ENCODE measurements at places on chromosomes 7 and 10.

DNA sequence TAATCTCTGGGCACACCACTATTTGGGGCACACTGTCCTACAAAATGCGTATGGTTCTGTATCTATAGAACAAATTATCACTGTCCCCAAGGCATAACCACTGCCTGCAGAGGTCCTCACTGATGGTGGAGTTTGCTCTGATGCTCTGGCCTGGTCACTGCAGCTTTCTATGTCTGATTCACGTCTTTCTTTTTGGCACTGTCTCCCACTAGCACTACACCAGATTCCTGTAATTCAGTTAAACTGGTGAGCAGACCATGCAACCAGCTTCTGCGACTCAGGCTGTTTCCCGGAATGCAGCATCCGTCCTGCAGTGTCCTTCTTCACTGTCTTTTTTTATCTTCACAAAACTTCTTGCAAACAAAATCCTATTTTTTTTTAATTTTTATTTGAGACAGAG lies 112.8 kb downstream of the KLF6 start:
- DNase-seq, result no peak

DNA sequence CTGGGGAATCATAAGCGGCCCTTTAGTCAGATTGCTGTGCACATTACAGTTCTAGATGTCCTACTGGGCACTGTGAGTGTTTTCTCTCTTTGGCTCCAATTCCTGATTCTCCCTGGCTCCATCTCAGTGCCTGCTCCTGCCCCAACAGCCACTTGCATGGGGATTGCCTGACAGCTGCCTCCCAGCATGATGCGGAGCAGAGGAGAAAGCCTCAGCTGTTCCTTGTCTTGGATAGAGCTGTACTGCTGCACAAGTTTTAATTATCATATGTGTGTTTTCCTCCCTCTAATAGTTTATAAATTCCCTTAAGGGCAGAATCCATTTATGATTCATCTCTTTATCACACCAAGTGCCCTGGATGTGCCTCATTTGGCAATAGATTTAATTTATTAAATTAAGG lies 285.8 kb upstream of the COBL start:
- no peak for DNase-seq

- DNase-seq, result no peak
These were observed 87.1 kb downstream of the AASS start for GRCh38 chr7:122056977-122057376.

DNA sequence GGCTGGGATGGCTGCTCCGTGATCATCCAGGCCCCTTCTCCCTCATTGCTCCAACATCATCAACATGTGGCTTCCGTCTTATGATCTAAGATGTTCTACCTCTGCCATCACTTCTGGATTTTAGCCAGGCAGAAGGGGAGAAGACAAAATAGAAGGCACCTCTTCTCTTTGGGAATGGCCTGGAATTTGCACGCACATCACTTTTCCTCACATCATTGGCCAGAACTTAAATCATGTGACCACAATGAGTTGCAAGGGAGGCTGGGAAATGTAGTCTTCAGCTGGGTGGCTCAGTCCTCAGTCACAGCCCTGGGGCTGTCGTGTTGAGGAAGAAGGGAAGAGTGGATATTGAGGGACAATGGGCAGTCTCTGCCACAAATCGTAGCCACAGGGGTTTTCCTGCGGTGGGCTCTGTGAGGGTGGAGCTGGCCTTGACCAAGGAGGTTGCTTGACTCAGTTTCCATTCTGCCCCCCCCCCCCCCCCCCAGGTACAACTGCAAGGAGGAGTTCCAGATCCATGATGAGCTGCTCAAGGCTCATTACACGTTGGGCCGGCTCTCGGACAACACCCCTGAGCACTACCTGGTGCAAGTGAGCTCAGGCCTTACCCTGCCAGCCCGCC lies 50.3 kb downstream of the PALD1 start:
- no peak for DNase-seq

DNA sequence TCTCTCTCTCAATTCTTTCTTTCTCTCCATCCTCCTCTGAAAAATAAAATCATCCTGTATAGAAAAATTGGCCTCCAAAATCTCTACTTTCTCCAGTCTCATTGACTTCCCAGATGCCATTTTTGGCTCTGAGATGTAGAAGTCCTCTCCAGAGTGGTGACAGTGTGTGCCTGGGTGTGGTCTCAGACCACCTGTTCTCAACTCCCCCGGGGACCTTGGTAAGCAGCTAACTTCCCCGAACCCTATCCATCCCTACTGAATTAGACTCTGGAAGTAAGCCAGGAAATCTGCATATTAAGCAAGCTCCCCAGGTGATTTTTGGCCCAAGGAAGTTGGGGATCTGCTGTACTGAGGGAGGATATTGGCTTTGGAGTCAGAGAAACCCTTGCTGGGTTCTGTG lies 120.5 kb downstream of the WDR11 start:
- no peak for DNase-seq

- no peak for DNase-seq
These were observed 967 bp upstream of the GLI3 start for GRCh38 chr7:42237811-42238541.

DNA sequence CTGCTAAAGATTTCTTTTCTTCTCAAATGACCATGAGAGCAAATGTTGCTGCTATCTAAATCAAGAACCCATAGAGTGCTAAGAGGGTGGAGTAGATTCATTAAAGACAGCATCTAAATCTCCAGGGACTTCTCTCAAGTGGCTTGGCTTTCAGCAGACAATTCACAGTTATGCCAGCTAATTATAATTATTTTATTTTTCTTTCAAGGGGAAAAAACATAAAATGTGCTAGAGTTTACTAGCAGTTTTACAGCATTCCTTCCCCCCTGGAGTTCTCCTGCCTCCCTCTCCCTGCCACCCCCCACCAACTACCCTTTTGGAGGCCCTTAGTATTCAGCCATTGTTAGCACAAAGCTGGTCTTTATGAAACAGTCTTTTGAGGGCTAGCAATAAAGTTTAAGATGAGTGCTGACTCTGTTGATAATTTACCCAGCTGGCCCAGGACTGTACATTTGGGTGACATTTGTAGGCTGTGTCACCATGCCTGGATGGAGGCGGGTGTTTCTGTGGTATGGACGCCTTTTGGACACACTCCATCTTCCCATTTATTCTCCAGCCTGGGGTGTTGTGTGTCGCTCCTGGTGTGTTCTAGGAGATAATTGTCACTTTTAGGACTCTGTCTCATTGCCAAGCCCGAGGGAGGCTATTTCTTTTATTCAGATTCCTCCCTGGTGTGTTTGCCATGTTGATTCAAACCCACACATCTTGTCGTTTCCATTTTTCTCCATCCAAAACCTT lies 160.2 kb downstream of the CREB5 start:
- no peak for DNase-seq

DNA sequence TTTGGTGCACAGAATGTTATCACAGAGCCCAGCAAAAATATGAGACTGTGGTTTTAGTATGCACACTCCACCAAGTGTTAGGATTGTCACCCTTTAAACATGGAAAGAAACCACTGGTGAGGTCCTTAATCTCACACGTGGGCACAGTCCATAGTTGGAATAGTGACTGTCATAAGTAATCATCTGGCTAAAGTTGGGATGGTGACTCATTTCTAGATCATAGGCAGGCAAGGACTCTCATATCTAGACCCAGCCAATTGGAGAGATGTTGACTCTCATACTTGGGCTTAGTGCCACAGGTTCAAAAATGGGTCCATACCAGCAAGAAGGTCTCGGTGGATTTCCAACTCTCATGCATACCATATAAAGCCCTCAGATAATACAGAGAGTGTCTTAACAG lies 39.6 kb upstream of the ZNF680 start:
- DNase-seq, result no peak

- DNase-seq, result no peak
These were observed 19.5 kb downstream of the BAG3 start for GRCh38 chr10:119670717-119671116.

DNA sequence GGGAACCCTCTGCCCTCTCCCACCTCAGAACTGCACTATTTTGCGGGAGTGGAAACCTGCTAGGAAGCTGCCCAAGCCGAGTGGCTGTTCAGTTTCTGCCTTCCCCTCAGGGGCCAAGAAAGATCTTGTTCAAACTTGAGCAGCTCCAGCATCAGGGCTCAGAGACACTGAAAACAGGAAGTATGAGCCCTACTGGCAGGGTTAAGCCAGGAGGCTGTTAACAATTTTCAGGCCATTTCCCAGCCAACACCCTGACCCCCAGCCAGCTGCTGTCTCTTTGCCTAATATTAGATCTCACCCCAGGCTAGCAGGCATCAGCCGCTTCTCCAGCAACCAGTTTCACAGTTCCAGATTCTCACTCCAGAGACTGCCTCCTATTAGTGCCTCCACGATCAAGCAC lies 9.2 kb downstream of the PLAU start:
- DNase-seq, result no peak

- no peak for DNase-seq
These were observed 120.0 kb downstream of the ADAM12 start for GRCh38 chr10:126268013-126268920.

DNA sequence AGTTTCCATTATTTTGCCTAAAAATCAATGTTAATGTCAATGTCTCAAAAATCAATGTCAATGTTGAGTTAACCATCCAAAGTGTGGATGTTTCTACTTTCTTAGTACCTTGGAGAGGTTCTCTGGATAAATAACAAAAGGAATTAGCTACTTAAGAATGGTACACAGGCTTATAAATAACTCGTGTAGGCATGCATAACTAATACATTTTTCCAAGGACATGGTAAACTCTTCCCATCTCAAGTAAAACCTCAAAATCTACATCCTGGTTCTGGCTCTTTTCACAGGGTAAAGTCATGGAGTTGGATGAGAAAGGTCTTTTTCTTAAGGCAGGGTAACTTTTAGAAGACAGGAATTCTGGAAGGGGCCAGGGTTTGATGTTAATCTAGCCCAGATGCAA lies 59.9 kb downstream of the CAV1 start:
- no peak for DNase-seq

DNA sequence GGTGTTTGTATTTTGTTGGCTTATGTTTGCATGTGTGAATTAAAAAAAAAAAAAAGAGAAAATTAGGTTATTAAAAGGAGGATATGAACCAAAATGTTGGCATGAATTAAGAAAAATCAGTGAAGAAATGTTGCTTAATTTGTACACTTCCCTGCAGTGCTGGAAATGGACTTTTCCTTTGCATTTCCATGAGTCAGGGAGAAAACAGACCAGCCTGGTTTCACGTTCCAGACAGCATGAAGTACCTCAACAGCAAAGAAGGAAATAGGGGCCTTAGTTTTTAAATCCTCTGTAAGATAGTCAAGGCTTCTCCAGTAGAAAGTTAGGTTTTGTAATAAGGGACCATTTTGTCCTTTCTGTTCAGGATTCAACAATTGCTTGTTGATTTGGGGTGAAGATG lies 159.7 kb downstream of the CELF2 start:
- DNase-seq, result no peak

- no peak for DNase-seq
These were observed 14.2 kb upstream of the FRMPD2 start for GRCh38 chr10:48288661-48289060.

- no peak for DNase-seq
These were observed 68.5 kb upstream of the SHH start for GRCh38 chr7:155880721-155881120.

DNA sequence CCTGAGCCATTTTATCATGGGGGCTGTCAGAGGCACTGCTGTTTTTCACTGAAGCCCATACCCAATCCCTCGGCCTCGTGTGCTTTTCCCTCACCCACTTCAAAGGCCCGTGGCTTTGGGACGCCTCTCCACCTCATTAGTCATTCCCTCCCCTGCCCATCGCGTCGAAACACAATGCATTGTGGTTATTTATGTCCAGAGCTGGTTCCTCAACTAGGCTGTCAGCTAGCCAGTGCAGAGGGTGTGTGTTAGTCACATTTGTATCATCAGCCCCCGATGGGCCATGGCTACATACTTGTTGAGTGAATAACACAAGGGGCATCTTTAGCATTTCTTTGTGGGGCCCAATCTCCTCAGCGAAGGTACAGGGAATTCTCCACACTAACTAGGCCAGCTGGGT lies 3.8 kb upstream of the CRCP start:
- no peak for DNase-seq

DNA sequence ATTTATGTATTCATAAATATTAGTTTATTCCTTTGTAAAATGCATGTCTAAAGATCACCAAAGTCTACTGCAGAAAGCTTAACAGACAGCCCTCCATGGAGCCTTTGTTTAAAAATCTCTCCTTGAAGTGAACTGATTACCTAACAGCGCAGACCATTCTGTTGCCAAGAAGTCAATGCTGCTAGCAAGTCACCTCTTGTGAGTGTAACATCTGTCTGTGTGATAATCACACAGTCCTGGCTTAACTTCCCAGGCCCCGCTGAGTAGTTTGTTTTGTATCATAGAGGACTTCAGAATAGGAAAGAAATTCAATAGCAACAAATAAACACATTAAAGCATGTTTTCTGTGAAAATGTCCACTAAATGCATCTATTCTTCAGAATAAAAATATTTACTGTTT lies 435.3 kb upstream of the IGFBP3 start:
- no peak for DNase-seq

DNA sequence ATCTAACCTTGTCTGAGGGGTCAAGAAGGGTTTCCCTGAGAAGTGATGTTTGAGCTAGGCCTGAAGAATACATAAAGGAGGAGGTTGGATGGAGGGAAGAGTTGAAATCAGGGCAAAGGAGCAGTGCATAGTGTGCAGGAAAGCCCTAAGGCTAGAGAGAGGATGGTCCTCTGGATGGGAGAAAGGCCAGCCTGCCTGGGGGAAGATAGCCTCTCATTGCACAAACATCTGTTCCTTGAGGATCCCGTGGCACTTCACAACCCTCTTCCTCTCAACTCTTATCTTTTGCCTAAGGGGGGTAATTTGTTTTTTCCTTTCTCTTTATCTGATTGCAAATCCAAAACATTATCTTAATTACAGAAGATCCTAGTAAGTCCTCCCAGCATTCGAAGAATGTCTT lies 35.7 kb downstream of the STAMBPL1 start:
- no peak for DNase-seq

DNA sequence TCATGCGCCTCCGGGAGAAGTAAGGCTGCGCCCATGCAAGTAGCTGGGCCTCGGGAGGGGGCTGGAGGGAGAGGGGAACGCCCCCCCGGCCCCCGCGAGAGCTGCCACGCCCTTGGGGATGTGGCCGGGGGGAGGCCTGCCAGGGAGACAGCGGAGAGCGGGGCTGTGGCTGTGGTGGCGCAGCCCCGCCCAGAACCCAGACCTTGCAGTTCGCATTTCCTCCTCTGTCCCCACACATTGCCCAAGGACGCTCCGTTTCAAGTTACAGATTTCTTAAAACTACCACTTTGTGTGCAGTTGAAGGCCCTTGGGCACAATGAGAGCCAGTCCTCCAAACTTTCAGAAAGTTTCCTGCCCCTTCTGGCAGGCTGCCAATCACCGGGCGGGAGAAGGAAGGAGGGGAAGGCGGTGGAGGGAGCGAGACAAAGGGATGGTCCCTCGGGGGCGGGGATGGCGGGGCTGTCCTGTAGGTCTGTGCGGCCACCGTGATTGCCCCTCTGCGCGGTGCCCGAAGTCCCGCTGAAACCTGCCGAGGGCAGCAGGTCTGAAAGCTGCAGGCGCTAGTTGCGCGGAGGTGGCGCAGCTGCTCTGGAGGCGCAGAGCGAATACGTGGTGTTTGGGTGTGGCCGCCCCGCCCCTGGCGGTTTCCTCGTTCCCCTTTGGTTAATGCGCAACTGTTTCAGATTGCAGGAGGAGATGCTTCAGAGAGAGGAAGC lies 2.1 kb downstream of the VIM start:
- DNase-seq, result peak; percentile 84

GRCh38 chr7:128304212-128304611 lies 39.5 kb downstream of the RBM28 start:
- DNase-seq, result no peak

- DNase-seq, result no peak
These were observed 157.7 kb downstream of the CHRM2 start for GRCh38 chr7:137026176-137026500.
